PC-9 (cell line): ENCODE measurements at places on chromosomes 11 and 22. TPM values are rescaled to one million over a fixed set of nuclear protein-coding genes. Genes with fewer than 3 reads are reported as not detected.

PRMT3 gene
- total RNA-seq: 20.9 and 23.6 TPM in 2 replicates

GVQW3 gene
- 11.1 and 12.5 TPM in 2 replicates for total RNA-seq

SDHD gene
- 99.5 and 122 TPM in 2 replicates for total RNA-seq

PDGFD gene
- total RNA-seq: 6.1 and 6.9 TPM in 2 replicates

CEND1 gene
- total RNA-seq: not detected in 2 replicates

CSKMT gene
- total RNA-seq: 19.2 and 51.9 TPM in 2 replicates

KRTAP5-1 gene
- not detected in 2 replicates for total RNA-seq

APOBEC3B gene
- total RNA-seq: 66.5 and 83.6 TPM in 2 replicates

DDIAS gene
- 6.1 and 12.4 TPM in 2 replicates for total RNA-seq

KCNJ5 gene
- total RNA-seq: 0.11 TPM in 1 of 2 replicates, not detected in the other

PYGM gene
- total RNA-seq: 1.3 and 1.6 TPM in 2 replicates

SESN3 gene
- total RNA-seq: 0.45 and 0.85 TPM in 2 replicates

FOLH1 gene
- not detected in 2 replicates for total RNA-seq

- DNase-seq: no peak
These were observed 27.2 kb downstream of the NAV2 start for GRCh38 chr11:19739872-19740271.

DNA sequence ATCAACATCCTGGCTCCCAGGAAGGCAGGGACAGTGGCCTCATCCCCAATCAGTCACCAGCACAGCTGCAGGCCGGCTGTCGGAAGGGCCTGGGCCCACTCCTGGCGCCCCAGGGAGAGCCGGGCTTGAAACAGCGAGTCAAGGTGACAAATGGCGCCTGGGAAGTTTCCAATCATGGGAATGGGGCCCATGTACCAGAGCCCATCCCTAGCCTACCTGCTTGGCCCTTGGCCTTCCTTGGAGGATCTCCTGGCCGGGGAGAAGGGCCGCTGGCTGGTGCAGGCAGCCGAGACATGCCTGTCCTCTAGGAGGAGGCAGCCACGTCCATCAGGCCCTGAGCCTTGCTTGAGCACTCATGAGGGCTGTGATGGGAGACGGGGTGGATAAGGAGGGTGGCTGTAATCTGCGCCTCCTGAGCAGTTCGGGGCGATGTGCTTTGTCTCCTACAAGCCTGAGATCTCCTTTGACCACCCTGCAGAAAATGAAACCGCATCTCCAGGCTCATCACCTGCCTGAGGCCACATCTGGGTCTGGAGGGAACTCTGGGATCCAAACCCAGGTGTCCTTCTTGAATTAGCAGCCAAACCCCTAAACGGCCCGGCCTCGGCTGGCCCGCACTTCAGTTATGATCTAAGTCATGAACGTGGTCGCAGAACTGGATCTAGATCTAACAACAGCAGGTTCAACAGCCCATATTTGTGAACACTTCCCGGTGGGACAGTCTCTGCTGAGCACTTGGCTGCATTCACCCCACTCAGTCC is 862.0 kb downstream of the TBC1D22A start:
- DNase-seq: no peak

- no peak for DNase-seq
These were observed 134.0 kb downstream of the TTC17 start for GRCh38 chr11:43492701-43493100.

- DNase-seq: no peak
These were observed 16.5 kb upstream of the TPBGL start for GRCh38 chr11:75223954-75224643.

- no peak for DNase-seq
These were observed 22.1 kb downstream of the FAM76B start for GRCh38 chr11:95767498-95767897.

- no peak for DNase-seq
These were observed 28.1 kb downstream of the MTMR2 start for GRCh38 chr11:95895815-95896214.

- peak; percentile 60 for DNase-seq
These were observed 16.5 kb upstream of the PRR5 start for GRCh38 chr22:44685384-44686056.

- DNase-seq: no peak
These were observed 2.9 kb downstream of the FAM111A start for GRCh38 chr11:59145534-59145933.

- no peak for DNase-seq
These were observed 375.5 kb upstream of the NARS2 start for GRCh38 chr11:78949976-78950690.

GRCh38 chr11:1389932-1390568 is at the start of gene BRSK2:
Gene BRSK2 (plus strand): TSS chr11:1389934. CDS start chr11:1390285, 351 bp downstream.
- no peak for DNase-seq

GRCh38 chr11:16512198-16512898 is 156.0 kb upstream of the SOX6 start:
- no peak for DNase-seq

- DNase-seq: no peak
These were observed 26.1 kb upstream of the ZBTB44 start for GRCh38 chr11:130340671-130341319.

GRCh38 chr11:66906061-66906733 is 49.3 kb downstream of the LRFN4 start:
- no peak for DNase-seq

DNA sequence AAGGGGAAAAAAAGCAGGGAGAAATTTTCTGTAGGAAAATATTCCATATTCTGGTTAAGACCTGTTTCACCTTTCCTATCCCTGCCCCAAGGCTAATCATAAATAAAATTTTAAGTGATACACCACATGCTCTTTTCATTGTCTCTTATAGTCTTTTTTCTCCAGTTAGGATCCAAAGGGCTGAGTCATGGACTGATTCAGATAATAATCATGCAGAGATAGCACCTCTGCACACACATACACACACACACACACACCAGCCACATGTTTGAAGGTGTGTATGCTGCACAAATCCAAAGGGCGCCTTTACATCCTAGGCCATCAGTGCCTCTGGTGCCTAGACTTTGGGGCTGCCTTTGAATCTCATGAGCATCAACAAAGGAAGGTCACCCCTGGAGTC is 35.5 kb upstream of the CWF19L2 start:
- peak; percentile 16 for DNase-seq

DNA sequence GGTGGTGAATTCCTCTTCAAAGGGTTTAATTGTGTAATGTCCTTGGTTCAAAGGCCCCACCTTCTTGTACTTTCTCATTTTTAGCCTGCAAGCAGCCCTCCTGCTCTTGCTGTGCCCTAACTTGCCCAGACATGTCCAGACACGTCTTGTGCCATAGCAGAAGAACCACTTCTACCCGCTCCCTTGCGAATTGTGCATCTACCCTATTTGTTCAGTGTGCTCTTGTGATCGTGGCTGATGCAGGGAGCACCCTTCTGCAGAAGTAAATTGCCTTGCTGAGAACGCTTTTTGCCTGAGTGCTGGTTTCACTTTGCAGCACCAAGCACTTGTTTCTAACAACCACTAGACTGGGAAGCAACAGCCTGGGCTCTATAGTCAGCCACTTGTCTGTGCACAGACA is 249.4 kb downstream of the SBF2 start:
- DNase-seq: no peak

GRCh38 chr22:20803696-20804324 is 29.9 kb downstream of the SERPIND1 start:
- DNase-seq: peak; percentile 34

GRCh38 chr11:120797143-120797542 is 226.8 kb upstream of the TBCEL start:
- no peak for DNase-seq

DNA sequence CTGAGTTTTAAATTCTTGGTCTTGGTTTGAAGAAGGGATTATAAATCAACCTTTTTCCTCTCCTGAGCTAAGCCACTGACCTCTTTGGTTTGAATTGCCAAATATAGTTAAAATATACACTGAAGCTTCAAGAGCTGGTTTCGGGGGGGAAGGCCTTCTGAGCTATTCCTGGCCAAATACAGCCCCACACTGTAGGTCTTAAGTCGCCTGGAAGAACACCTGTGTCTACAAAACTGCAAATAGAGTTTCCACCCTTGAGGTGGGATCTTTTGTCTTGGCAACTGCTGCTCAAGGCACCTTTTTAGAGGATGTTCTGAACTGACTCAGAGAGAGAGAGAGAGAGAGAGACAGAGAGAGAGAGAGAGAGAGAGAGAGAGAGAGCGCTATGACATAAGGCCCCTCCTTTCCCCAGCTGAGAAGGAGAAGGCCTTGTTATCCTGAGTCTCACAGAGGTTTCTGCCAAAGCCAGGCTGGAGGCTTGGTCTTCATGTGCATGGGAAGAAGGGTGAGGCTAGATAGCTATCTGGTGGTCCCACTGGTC is 5.5 kb downstream of the ADM start:
- DNase-seq: no peak

DNA sequence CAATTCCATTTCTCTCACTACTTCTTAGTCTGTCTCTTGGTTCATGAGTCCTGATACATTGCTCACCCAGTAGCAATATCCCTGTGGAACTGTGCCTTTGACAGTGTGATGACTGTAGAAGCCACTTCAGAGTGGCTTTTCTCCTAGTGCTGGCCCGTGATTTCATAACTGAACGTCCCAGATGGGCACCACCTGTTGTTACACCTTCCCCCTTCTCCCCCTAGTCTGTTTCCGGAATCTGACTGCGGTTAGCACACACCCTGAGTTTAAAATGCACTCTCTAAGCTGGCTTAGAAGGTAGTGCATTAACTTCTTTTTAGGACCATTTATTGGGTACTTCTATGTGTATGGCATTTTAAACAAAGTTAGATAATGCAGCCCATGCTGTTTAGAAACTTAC is 83.0 kb downstream of the ALX4 start:
- DNase-seq: no peak

- no peak for DNase-seq
These were observed 29.1 kb upstream of the TECTA start for GRCh38 chr11:121071846-121072450.

DNA sequence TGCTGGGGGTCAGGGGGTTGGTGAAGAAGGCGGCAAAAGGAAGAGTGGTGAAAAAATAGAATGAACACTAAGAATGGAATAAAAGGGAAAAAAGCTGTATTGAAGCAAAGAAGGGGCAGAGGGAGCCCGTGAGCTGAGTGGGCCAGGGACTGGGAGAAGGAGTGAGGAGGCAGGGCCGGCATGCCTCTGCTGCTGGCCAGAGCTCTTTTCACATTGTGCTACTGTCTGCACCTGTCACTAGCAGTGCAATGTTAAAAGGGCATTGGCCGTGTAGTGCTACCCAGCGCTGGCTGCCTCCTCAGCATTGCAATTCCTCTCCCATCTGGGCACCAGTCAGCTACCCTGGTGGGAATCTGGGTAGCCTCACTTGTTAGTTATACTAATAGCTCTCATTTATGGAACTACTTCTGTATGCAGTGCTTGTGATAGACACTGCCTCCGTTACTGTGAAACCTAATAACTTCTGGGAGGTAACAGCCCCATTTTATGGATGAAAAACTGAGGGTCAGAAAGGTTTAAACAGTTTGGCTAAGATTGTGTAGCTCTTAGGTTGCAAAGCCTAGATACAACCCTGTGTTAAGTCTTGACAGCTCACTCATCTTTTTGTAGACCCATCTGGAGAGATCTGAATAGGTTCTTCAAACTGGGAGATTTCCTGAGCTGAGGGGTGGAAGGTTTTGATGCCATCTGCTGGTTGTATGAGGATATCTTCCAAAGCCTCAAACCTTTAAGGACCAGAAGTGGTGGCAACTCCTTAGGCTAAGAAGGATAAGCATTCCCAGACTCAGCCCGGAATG is 8.5 kb downstream of the YPEL4 start:
- no peak for DNase-seq

DNA sequence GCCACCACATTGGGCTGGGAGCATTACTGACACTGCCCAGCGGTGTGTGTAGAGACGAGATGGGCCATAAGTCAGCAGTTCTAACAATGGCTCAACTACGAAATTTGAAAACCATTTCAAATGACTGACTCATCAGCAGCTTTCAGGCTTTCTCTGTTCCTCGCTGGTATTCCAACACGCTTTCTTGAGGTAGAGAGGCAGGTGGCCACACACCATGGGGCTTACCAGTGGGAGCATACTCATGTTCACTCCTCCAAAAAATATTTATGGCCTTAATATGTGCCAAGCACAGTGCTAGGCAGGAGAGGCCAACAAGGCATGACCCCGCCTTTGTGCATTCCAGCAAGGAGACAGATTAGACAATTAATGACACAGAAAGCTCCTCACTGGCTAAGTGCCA is 20.3 kb downstream of the ARFGAP2 start:
- DNase-seq: no peak

DNA sequence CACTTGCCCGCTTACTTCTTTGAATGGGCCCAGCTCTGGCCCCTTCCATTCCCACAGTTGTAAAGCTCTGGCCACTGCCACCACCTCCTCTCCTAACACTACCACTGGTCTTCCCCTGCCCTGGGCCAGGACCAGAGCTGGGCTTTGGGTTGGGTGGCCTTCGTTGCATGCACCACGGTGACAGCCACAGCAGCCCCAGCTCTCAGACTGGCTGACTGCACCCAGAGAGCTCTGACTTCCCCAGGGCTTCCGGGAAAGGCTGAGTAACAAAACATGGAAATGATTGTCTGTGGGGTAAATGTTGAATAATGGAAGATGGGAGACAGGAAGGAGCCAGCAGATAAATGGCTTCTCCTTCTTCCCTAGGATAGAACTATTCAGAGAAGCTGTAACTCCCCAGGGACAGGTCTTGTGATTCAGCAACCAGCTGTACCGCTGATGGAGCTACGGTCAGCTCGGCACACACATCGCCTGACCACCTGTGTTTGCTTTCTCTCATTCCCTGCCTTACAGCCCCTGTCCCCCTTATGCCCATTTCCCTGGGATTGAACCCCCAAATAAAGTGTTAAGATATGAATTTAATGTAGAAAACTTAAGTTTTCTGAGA is 27.6 kb downstream of the SCN4B start:
- no peak for DNase-seq

DNA sequence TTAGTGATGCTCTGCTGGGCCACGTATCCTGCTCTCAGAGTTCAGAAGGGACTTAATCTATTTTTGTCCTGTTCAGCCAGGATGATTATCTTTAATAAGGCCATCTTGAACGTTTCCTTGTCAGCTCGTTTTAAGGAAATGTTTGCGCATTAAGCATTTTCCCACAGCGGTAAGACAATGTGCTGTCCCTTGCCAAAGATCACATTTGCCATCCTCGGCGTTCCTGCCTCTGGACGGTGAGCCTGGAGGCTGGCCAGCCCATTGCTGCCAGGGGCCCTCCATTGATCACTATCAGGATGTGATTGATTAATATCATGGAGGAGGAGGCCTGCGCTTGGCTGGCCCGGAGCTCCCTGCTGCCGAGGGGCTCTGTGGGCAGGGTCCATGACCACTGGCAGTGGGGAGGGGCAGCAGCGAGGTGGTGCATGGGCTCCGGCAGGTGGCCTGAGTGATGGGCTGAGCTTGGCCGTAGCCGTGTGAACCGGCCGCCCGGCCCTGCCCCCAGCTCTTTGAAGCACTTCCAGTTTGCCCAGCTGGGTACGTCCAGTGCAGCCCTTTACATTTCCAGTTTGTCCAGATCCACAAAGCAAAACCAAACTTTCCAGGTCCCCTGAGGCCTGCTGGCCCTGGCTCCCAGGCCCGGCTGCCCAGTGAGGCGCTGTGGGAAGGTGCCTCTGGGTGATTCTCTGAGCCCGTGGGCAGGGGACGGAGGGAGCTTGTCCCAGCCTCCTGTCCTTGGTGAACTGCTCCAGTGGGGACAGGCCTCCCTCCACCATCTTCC is 49.5 kb upstream of the SMIM38 start:
- peak; percentile 86 for DNase-seq
